ENCODE measurements at places on chromosomes 13 and 19.

DNA sequence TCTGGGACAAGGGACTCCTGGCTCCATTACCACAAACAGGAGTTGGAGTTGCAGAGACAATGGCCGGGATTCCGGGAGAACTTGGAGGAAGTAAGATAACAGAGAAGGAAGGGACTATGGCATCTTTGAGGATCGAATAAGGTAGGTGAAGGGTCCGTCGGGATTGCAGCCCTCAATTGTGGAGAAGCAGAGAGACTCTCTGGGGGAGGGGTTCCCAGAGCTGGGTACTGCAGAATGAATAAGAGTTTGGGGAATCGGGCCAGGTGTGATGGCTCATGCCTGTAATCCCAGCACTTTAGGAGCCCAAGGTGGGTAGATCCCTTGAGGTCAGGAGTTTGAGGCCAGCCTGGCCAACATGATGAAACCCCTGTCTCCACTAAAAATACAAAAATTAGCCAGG lies 3.8 kb downstream of the BST2 start:
- DNase-seq: no peak

- DNase-seq: no peak
Observed at GRCh38 chr19:17654993-17655392, 33.2 kb downstream of the UNC13A start.

DNA sequence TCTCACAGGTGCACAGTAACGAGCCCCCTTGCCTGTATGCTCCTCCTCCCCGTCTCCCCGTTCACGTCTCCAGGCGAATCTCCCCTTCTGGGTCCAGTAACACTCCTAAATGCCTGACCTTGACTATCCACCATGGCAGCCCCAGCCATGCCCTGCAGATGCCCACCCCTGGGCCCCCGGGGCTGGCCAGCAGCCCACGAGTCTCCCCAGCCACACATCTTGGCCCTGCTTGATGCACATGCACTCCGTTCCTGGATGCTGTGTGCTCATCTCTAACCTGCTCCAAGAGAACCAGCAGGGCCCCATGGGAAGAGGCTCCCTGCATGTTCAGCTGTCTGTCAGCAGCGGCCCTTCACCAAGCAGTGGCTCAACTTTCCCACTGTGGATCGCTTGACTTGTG lies 32.0 kb downstream of the HPN start:
- no peak for DNase-seq

- no peak for DNase-seq
Observed at GRCh38 chr19:6674868-6675305, 4.9 kb upstream of the TNFSF14 start.

DNA sequence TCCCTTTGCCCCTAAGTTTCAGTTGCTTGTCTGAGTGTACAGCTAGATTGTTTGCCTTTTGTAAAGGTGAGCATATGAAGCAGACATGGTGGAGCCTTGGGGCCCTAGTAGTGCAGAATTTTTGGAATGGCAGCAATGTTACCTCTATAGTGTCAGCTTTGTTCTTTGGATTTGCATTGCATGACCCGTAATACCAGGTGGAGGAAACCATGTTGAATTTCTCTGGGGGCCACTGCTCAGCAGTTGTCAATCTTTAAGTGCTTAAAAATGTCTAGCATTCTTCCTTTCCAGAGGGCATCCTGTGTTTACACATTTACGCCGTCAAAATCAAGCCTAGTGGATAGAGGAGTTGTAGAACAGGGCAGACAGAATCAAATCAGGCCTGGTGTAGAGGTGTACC lies 303.3 kb downstream of the ATP8A2 start:
- DNase-seq: no peak

DNA sequence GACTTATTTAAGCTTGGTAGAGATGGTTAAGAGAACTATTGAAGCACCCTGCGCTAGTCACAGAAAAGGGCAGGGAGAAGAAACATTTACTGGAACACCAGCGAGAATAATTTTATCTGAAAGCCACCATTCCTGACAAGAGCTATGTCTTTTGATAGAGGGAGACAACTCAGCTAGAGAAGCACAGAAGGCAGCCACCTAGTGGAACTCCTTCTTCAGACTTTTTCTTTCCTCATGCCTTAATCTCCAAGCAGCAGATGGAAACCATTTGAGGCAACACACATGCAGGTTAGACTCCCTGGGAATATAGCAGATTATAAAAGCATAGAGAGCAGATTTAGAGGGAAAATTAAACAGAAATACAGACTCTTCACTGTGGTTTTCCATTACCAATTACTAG lies 813.4 kb downstream of the SLITRK6 start:
- DNase-seq: no peak

GRCh38 chr19:46350758-46351159 lies 3.9 kb downstream of the PPP5C start:
- no peak for DNase-seq

GRCh38 chr19:30150626-30151025 lies 208.6 kb downstream of the URI1 start:
- no peak for DNase-seq

DNA sequence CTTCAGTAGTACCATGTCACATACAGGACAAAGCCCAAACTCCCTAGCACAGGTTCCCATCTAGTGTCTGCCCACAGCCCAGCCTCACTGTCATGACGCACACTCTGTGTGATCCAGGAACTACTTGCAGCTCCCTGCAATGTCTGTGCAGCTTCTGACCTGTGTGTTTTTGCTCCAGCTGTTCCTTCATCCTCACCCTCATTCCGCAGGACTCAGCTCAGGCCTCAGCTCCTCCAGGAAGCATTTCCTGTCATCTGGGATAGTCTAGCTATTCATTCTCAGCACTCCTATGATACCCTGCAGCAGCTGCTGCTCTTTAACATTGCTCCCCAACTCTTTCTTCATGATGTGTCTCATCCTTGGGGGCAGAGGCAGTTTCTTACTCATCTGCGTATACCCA lies 56.1 kb downstream of the ENOX1 start:
- no peak for DNase-seq

- peak; percentile 64 for DNase-seq
Observed at GRCh38 chr13:102591988-102592781, 4.6 kb upstream of the TPP2 start.

DNA sequence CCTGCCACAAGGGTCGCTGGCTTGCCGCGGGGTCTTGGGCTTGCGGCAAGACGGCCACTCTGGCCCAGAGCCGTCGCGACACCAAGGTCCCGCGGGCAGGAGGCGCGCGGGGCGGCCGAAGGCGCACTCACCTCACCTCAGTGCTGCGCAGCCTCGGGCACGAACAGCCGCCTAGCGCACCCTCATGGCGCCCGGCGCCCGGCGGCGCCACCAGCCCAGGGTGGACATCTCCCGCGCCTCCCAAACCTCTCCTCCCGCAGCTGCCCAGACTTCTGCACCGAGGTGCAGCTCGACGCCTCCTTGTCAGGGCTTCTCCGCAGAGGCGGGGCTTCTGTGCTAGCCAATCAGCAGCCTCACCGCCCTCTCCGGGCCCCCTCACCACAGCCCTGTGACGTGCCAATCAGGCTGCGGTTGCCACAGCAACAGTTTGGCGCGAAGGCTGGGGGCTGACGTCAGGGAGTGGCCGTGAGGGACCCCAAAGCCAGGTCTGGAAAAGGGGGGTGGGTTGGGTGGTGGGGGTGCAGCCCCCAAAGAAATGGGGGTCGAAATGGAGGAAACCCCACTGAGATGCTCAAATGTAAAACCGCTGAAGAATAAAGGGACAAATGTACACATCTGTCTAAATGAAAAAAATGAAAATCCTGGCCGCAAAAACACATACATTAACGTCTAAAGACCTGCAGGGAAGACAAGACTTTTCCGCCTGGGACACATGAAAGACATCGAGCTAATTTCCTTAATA lies at the start of the genes PEG3 and ZIM2:
Gene PEG3 (minus strand): TSS at position 276 of the 742 bp plus-strand sequence. CDS start 16,071 bp downstream, outside the sequence.
Gene ZIM2 (minus strand): TSS at position 276 of the 742 bp plus-strand sequence. CDS start 16,449 bp downstream, outside the sequence.
- no peak for DNase-seq

All from NCI-H1436 (cell line).